ENCODE measurements at places on chromosomes 1 and 21.
A peak's percentile ranks its signal among the peaks of the same experiment; 100 is the strongest.

GRCh38 chr1:228541725-228542124, 54.5 kb downstream of the RNF187 start:
- DNase-seq: no peak

GRCh38 chr1:232995189-232995588, 44.8 kb downstream of the NTPCR start:
- DNase-seq: no peak

DNA sequence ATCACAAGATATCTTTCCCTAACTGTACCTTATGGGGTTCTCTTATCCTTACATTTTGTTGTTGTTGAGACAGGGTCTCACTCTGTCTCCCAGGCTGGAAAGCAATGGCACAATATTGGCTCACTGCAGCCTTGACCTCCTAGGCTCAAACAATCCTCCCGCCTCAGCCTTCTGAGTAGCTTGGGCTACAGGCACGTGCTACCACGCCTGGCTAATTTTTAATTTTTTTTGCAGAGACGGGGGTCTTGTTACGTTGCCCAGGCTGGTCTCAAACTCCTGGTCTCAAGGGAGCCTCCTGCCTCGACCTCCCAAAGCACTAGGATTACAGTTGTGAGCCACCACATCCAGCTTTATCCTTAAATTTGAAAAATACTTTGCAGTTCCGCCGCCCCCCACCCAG, 10.4 kb downstream of the RERE start:
- no peak for DNase-seq

DNA sequence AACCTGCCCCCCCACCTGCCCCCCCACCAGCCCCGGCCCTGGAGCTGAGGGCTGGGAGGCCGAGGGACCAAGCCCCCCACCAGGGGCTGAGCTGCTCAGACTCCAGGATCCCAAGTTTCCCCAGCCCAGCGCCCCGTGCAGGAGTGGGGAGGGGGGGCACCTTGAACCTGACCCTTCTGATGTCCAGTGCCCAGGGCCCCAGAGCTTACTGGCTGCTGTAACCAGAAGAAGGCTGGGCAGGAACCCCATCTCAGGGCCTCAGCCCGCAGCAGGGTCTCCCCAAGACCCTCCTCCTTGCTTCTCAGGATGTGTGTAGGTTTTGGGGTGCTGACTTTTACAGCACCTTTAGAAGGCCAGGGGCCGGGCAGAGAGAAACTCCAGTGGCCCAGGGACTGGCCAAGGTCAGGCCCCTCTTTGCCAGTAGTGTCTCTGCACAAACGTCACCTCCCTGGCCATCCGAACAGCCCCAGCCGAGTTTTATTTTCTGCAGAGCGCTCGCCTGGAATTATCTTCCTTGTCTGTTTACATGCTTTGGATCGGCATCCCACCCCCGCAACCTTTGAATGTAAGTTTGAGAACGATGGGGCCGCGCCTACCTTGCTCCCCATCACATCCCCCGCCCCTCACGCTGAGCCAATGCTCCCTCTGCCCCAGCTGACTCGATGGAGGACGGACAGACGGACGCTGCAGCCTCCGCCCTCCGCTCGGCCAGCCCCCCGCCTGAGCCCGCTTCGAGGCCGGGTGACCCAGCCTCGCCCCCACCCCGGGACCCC, 70.1 kb upstream of the CASZ1 start:
- DNase-seq: peak; percentile 59

DNA sequence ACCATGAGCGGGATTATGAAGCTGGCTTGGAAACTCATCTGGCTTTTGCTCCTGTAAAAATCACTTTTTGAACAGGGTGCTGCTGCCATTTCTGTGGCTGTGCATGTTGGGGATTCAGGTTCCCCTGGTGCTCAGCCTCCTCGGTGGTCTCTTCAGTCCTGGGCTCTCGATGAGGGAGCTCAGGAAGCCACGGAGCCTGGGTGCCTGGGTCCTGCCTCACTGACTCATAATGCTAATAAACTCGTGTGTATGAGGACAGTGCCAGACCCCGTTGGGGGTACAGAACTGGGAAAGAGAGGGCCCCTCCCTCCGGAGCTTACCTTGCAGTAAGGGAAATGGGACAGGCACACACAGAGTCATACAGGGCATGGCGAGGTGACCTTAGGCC, 5.8 kb downstream of the COQ8A start:
- no peak for DNase-seq

DNA sequence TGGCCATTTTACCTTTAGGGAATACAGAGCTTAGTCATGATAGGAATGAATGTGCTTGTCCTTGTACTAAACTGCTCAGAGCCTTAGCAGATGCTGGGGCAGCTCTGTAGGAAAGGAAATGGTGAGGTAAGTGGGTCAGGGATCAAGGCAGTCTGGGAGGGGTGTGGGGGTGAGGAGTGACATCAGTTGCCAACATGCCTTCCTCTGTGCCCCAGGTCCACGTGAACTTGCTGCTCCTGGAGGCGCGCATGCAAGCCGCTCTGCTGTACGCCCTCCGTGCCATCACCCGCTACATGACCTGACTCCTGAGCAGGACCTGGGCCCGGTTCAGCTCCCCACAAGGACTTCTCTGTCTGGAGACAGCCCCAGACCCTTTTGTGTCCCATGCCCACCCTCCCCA, 21.2 kb downstream of the SESN2 start:
- no peak for DNase-seq

DNA sequence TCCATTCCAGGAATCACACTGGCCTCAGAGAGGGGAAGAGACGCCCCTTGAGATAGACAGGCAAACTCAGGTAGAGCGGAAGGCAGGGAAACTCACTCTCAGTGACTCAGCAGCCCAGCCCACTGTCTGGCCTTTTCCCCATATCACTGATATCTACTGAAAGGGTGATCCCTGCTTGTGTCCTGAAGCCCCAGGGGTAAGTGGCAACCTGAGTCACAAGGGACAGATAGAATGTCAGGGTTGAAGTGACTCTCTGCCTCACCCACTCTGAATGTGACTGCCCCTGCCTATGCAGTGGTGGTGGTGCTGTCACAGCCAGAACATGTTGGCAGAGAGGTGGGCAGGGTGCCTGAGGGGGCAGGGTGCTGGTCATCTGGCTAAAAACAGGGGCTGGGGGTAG, 157.5 kb upstream of the FGGY start:
- no peak for DNase-seq

DNA sequence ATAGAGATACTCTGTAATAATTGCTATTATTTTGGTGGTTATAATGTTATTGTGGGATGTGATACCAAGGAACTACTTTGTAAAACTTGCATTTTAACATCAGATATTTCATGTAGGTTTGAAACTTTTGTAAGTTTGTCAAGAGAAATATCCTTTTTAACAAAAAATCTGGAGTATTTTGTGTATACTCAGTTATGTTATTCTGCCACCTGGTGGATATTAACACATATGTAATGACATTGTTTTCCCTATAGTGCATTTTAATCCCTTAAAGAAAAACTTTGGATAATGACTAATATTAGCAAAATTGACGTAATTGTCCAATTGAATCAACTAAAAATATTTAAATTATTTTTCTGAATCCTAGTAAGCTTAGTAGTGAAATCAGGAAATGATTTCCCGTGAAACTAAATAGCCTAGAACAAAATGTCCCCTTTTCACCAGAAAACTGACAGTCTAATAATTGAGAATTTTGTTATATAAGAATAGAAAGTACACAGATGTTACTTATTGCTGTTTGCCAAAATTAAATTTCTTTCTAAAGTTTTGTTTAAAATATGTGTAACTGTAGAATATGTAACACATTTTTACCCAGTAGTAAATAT, 39.6 kb downstream of the KCTD3 start:
- no peak for DNase-seq

GRCh38 chr1:56378341-56379070, 200.9 kb downstream of the PLPP3 start:
- DNase-seq: no peak

- no peak for DNase-seq
Measured at GRCh38 chr1:55446351-55446750, 231.2 kb upstream of the USP24 start.

GRCh38 chr1:64960731-64961130, 5.6 kb downstream of the JAK1 start:
- DNase-seq: no peak

DNA sequence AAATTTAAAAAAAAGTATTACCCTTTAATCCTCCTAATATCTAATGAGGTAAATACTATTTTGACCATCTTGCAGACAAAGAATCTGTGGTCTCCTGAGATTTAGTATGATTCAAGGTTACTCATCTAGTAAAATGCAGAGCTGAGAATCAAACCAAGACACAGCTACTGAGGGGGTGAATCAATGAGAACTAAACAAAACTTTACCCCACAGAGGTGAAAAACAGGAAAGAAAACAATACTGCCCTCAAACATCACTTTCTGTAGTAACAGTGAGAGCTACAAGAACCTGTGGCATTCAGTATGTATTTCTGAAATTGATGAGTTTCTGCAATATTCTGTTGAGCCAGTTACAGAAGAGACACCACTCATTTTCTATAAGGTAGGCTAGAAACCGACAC, 85.1 kb downstream of the JAK1 start:
- DNase-seq: no peak

GRCh38 chr1:183472488-183473216, at the start of gene SMG7:
SMG7 (plus strand) TSS chr1:183472499; CDS start chr1:183472621, 122 bp downstream.
- peak; percentile 78 for DNase-seq

DNA sequence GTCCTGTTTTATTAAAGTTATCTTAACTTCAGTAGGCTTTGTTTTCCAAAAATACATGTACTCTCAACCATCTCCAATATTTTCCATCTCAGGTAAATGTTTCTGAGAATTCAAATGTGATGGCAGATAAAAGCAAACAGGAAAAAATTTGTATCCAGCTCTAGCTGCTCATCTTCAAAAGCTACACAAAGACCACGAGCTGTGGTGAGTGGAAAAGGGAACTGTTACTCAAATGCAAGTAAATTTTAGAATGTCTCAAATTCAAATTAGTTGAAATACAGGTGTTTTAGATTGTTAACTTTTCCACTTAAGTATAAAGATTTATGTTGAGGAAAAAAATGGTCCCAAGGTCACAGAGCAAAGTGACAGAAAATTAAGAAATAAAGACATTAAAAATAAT, 216.0 kb downstream of the SLC45A1 start:
- DNase-seq: no peak

DNA sequence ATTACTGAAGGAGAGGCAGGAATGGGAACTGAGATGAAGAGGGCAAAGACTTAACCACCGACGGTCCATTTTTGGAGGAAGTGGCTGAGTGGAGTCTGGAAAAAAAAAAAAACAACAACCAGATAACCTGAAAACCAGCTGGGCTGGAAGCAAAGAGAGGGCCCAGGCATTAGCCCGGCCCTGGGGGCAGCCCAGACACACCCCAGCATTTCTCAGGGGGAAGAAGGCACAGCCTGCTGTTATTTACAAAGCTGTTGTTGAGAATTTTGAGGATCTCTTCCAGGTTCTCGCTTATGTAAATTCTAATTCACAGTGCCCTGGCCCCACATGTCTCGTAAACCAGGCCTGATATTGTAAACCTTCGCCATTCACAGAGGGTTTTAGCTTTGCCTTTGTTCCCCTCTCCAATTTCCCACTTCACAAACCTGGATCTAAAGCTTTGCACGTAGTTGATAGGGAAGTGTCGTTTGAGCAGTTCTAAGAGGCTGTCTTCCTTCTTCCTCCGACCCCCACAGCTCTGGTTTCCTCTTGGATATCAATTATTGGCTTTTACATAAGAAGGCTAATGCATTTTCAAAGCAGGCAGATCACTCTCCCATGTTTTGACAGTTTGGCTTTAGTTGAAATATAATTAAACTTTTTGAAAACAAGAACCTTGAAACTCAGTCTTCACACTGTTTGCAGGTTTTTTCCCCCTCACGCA, 161.8 kb upstream of the IRF2BP2 start:
- DNase-seq: peak; percentile 47

DNA sequence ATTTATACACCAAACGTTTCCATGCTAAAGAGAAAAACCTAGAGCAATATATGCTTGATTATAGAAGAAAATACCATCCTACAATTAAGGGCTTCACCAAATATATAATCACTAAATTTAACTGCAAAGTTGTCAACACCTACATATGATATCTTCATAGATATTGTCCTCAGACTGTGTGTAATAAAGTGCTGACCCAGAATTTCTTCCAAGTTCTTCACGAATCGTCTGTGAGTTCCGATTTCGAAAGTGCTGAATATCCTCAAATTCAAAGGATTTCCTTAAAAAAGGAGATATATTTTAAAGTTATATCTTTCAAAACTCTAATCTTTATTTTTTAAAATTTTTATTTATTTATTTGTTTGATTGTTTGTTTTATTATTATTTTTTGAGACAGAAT, 41.9 kb upstream of the BCAS2 start:
- no peak for DNase-seq

Measured in activated CD8-positive, alpha-beta memory T cell treated with anti-CD3 and anti-CD28 coated beads, Interleukin-2, amount 50 U/mL, for 48 hours (primary cell).